Left ventricle myocardium inferior (tissue), 1 donor: ENCODE measurements at places on chromosomes 1 and 21.
A peak's percentile ranks its signal among the peaks of the same experiment; 100 is the strongest.

DNA sequence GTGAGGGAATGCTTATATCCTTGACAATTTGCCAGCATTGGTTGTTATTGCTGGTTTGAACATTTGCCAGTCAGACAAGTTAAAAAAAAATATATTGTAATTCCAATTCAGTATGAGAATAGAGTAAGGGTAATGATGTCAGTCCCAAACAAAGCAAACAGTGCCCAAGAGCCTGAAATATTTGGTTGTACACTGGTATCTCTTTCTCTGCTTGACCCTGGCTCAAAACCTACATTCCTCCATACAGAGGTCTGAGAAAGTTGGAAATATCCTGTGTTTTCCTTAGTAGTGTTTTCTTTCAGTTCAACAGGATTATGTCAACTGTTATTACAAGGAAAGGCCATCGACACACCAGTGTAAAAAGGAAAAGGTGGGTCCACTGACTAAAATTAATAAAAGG lies 145.6 kb downstream of the MRPL39 start:
- no peak for DNase-seq

- DNase-seq = no peak
Observed at GRCh38 chr1:211876851-211877590, 46.5 kb upstream of the LPGAT1 start.

DNA sequence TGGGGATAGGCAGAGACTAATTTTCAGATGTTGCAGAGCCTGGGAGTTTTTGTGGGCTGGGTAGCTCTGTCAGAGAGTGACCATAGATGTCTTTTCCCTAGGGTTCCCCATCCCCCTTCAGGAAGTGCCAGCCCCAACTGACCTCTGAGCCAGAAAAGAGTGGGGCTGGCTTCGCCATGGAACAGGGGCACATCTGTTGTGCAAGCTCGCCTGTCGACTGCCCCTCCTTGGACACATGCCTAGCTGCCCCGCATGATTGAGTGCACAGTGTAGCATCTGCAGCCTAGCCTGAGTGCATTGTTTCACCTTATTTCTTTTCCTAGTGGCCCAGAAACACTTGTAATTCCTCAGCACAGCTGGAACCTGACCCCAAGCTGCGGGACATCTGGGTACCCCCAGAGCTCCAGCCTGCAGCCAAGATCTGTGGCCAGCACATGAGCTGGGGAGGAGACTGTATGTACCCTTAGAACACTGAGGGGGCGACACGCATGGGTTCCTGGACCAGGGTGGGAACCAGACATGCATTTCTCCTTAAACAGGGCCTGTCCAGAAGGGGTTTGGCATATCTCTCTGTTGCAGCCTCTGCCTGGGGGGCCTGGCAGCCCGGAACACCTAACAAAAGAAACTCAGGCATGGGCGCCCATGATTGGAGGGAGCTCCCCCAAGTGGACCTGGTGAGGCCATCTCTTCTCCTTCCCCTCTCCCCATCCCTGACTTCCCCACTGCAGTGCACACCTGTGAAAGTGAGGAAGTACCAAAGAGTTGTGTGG lies 55.2 kb downstream of the SYT14 start:
- DNase-seq = no peak

DNA sequence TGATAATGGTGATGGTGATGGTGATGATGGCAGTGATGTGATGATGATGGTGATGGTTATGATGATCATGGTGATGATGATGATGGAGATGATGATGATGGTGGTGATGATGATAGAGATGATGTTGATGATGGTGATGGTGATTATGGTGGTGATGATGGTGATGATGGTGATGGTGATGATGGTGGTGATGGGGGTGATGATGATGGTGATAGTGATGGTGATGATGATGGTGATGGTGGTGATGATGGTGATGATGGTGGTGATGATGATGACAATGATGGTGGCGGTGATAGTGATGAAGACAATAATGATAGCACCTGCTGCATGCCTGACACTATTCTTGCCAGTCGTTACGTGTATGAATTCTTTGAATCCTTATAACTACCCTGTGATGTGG lies 317.9 kb upstream of the AJAP1 start:
- DNase-seq = no peak

DNA sequence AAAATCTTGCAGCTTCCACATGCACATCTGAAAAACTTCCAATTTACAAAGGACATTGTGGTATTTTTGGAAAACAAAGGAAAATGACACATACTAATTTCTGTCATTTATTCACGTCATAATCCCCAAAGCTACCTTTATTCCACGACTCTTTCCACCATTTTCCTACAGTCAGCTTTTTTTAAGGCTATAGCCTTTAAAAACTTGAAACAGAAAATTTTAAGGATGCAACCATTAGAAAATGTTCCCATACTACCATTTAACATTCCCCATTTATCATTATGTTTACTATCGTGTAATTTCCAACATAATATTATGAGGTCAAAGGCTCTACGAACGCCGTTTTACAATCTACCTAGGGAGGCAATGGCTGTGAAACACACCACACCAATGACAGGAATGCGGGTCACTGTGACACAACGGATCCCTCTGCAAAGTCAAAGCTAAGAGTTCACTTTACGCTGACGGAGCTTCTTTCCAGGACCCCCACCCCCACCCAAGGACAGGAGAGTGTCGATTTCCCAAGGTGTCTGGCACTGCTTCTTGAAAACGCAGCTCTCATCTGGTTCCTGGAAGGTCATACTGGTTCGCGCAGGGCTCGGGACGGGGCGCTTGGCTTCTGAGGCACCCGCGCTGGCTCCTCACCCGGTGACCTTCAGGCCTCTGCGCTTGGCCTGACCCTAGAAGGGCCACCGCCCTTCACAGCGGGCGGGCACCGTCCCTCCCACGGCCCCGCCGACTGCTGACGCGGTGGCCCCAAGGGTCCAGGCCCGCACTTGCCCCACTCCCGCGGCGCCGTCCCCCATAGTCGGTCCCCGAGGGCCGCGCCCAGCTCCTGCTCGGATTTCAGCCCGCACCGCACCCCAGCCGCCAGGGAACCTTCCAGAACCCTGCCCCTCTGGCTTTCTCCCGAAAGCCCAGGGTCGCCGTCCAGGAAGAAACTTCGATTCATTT lies 50.5 kb upstream of the ATF3 start:
- peak; percentile 58 for DNase-seq

DNA sequence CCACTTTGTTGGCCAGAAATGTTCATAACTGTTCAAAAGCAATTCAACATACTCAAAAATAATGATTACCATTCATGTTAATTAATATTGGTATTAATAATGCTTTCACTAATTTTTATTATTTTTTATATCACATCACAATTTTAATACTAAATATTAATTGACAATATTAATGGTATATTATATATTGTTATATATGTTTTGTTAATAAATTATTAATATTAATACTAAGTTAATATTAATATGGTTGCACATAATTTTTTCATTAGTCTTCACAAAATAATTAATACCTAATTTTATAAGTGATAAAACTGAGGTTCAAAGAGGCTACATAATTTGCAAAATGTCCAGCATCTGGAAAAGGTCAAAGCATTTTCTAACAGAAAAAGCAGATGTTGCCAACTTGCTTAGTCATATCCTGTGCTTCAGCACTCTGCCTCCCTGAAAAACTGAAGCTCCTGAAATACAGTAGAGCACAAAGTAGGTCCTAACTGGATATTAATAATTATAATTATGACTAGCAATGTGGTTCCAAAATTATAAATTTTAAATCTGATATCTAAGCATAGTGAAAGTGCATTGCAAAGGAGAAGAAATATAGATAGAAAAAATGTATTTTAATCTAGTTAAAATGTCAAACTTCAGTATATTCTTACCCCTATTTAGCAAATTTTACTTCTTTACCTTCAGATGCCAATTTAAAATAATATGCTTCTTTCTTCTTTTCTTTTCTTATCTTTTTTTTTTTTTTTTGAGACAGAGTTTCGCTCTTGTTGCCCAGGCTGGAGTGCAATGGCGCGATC lies 123.2 kb upstream of the TNFSF4 start:
- no peak for DNase-seq

DNA sequence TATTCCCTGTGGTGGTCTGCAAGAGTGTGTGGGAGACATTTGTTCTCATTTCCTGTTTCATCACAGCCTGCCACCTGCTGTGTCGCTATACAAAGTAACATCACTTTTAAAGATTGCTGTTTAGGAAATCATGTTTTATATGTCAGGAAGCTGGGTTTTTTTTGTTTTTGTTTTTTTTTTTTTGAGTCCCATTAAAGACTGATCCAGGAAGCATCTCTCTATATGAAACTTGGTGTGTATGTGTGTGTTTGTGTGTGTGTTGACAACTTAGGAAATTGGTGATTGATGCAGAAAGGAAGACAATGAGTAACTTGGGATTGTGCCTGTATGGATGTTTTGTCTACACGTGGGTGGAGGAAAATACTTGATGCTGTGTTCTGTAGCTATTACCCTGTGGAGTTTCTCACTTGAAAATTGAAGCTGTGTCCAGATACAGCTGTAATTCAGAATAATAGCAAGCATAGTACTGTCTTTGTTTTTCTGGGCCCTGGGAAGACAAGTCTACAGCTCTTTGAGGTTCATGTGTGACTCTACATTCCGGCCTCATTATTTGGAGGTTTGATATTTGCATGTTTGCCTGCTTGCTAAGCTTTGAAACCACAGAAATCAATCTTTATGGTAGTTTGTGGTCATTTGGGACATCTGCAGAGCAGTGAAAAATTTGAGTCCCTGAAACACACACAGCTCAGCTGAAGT lies 47.9 kb downstream of the LAMC1 start:
- no peak for DNase-seq

DNA sequence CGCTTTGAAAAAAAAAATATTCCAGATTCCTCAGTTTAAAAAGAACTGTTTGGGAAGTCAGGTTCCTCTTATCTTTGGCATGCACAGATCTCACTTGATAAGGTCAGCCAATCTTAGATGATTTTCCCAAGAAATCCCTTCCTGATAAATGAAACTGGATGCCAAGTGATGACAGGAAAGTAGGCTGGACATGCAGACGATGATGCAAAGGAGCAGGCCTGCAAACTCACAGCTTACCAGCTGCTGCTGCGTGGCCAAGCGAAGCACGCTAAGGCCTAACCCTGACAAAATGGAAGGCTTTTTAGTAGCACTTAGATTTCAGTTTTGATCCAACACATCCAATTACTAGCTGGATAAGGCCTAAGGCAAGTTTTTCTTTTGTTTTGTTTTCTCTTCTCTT lies 10.1 kb downstream of the TADA1 start:
- DNase-seq = no peak

DNA sequence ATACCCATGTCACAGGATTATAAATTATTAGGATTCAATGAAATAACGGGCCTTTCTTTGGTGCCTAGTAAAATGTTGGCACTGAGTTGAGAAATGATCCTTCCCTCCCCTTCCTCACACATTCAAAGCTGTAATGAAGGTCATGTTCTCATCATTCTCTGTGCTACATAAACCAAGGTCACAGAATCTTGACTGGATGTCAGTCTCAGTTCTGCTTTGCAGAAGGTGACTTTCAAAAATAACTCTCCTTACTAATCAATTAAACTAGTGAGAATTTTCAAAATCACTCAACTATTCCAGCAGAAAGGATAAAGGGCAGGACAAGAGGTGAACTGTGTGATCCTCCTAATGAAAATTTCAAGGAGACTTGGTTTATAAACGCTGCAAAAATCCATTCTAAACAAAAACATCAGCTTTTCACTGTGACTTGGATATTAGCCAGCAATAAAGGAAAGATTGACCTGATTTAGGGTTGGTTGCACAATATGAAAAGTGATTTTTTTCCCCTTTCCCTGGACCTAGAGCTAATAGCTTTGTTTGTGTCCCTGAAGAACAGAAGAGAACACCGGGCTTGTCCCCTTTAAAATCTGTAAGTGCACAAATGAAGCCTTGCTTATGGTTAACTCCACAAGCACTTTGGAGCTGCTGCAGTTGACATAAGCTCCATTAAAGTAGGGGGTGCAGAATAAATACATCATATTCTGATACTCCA lies 120.1 kb downstream of the SEC16B start:
- no peak for DNase-seq

GRCh38 chr21:23021481-23021880 lies 2023.3 kb downstream of the NCAM2 start:
- no peak for DNase-seq

DNA sequence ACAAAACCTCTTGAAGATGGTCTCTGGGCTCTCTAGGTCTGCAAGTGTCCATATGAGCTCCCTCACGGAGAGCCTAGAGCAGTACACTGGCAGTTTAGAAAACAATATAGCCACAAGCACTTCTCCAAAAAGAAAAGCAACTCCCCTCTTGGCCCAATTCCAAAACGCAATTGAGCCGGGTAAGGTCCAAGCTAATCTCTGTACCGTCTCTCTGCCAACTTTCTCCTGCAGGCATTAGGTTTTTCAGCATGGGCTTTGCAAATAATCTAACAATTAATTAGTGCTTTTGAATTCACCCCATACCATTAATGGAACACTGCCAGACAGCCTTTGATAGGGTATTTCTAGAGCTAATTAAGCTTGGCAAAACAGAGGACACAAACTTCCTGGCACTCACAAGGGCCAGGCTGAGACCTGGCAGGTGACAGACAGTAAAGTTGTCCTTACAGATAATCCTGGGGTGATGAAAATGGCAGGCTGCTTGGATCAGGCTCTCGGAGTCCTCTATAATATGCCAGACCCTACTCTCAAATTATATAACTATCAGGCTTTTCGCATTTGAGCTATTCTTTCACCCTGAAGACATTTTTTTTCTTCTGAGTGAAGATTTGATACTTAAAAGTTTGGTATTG lies 39.8 kb downstream of the TGFBR3 start:
- no peak for DNase-seq

- peak; percentile 60 for DNase-seq
Observed at GRCh38 chr1:202200669-202201068, 7.1 kb downstream of the LGR6 start.

GRCh38 chr1:117130526-117130925 lies 9.0 kb upstream of the TRIM45 start:
- DNase-seq = no peak

- no peak for DNase-seq
Observed at GRCh38 chr1:2571348-2571747, 15.2 kb downstream of the TNFRSF14 start.

- no peak for DNase-seq
Observed at GRCh38 chr1:160284220-160284781, 632 bp downstream of the PEX19 start.

- no peak for DNase-seq
Observed at GRCh38 chr1:87061742-87062156, 147.3 kb downstream of the HS2ST1 start.

DNA sequence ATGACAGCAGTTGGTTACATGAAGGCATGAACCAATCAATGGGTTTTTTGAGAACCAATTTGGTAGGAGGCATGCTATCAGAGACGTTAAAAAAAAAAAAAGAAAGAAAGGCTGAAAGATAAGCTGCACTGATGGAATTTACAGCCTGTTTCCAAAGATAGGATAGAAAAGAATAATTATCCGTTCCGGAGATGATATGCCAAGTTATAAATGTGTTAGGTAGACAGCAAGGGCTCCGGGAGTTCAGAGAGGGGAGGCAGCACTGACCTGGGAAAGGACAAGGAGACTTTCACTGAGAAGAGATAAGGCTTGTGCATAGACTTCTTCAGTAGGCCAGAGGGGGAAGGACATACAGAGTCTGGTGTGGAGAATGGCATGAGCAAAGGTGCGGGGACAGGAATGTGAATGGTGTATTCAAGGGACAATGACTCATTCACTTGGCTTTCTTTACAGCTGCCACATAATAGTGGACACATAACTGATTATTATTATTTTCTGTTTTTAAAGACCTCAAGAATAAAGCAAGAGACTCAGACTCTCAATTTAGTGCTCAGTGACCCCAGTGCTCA lies 24.8 kb upstream of the ACBD6 start:
- DNase-seq = no peak

GRCh38 chr1:107777664-107778047 lies 187.3 kb downstream of the VAV3 start:
- DNase-seq = no peak
